Fibroblast of lung (primary cell): ENCODE measurements at places on chromosomes 1 and 21. TPM values are rescaled to one million over a fixed set of nuclear protein-coding genes. Genes with fewer than 3 reads are reported as not detected.

- H3K4me3 ChIP-seq, result no peak overlapping the region
- DNase-seq, result no peak
- H3K27me3 ChIP-seq, result no peaks in the 10 kb centered on the region
- no peak overlapping the region for H3K27ac ChIP-seq
- no peaks in the 10 kb centered on the region for H3K4me1 ChIP-seq
These were observed 303.7 kb upstream of the PLD5 start for GRCh38 chr1:242828199-242828598.

- H3K4me3 ChIP-seq, result no peak overlapping the region
- DNase-seq, result no peak
- no peaks in the 10 kb centered on the region for H3K36me3 ChIP-seq
- H3K27me3 ChIP-seq, result no peaks in the 10 kb centered on the region
These were observed 75.8 kb downstream of the OBSCN start for GRCh38 chr1:228283476-228284147.

DNA sequence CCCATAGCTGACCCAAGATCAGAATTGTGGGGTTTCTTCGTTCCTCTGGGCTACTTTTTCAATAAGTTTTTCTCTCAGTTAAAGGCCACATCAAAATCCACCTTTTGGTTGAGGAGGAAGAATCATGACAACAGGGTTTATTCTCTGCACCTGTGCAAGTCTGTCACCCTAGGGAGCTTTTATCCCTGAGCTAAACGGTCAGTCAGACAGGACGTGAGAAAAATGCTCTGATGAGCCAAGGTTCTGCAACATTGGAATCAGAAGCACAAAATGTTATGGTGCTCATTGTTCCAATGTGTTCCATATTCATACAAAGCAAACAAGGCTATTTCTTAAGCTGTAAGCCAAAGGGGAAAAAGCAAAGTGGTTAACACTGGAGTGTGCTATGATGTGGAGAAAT is 7.4 kb upstream of the ERICH3 start:
- no peak overlapping the region for H3K27ac ChIP-seq
- no peaks in the 10 kb centered on the region for H3K4me1 ChIP-seq
- no peak for DNase-seq
- H3K27me3 ChIP-seq, result no peaks in the 10 kb centered on the region

- H3K4me3 ChIP-seq, result no peak overlapping the region
- no peaks in the 10 kb centered on the region for H3K36me3 ChIP-seq
- peak; percentile 33 for DNase-seq
- H3K27ac ChIP-seq, result no peak overlapping the region
These were observed 71.0 kb downstream of the NFASC start for GRCh38 chr1:204941421-204942338.

- DNase-seq, result no peak
- H3K4me3 ChIP-seq, result no peak overlapping the region
- H3K27ac ChIP-seq, result no peak overlapping the region
- no peaks in the 10 kb centered on the region for H3K27me3 ChIP-seq
- no peaks in the 10 kb centered on the region for H3K36me3 ChIP-seq
These were observed 380.0 kb downstream of the HHIPL2 start for GRCh38 chr1:222167896-222168295.

- H3K4me3 ChIP-seq, result no peak overlapping the region
- peaks cover 2% of the 10 kb centered on the region for H3K36me3 ChIP-seq
- no peaks in the 10 kb centered on the region for H3K27me3 ChIP-seq
- no peak for DNase-seq
These were observed 21.0 kb upstream of the CPLANE2 start for GRCh38 chr1:16257968-16258367.

- H3K4me1 ChIP-seq, result no peaks in the 10 kb centered on the region
- H3K27ac ChIP-seq, result no peak overlapping the region
- no peaks in the 10 kb centered on the region for H3K36me3 ChIP-seq
These were observed 3.1 kb downstream of the C1orf162 start for GRCh38 chr1:111476761-111477309.

DNA sequence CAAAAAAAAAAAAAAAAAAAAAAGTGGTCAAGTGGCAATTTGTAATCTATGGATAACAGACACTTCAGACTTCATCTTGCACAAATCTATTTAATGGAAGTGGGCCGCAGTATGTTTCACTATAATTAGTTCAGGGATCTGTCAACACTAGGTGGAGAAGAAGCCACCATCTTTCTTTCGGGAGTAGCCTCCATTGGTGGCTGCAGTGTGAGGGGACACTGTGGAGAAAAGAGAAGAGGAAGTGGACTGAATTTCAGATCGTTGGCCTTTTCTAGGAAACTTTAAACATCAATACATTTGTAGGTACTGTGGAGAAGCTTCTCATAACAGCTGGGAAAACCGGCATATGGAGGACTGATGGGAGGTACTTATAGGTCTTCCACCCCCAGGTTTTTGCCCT is 8.0 kb upstream of the ELAPOR1 start:
- H3K4me1 ChIP-seq, result no peaks in the 10 kb centered on the region
- H3K36me3 ChIP-seq, result no peaks in the 10 kb centered on the region
- DNase-seq, result no peak
- no peak overlapping the region for H3K27ac ChIP-seq
- peaks cover 7% of the 10 kb centered on the region for H3K27me3 ChIP-seq
- H3K4me3 ChIP-seq, result no peak overlapping the region

DNA sequence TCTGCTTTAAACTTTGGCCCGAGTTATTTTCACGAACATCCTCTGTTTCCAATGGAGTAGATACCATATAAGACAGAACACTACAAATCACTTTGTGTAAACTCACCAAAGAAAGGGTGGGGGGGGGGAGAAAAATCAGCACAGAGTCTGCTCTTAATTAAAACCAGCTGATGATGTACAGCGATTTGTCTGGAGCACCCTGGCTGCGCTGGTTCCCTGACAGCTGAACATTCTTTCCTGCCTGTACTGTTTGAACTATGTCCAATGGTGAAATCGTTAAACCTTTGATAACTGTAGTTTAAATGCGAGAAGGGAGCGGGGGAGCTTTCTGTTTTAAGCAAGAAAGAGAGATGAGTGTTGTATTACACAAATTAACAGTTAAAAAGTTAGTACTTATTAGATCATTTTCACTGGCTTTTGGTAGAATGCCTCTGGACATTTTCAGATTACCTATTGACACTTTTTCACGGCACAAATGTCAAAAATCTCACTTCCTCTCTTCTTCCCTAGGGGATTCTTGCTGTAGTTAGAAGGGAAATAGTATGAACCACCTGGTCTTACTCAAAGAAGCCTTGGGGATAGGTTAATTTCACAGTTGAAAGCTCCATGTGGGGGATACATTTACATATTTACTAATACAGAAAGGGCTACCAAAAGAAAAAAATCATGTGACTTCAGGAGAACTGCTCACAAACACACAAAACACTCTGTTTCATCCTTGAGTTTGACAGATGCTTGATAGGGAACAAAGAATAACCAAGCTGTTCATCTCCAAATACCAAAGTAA is 140.2 kb upstream of the RUNX1 start:
- DNase-seq, result peak; percentile 90
- H3K27me3 ChIP-seq, result no peaks in the 10 kb centered on the region
- H3K4me3 ChIP-seq, result peak overlapping the region; percentile 0
- H3K4me1 ChIP-seq, result peaks cover 6% of the 10 kb centered on the region

- H3K27me3 ChIP-seq, result no peaks in the 10 kb centered on the region
- H3K36me3 ChIP-seq, result peaks cover 23% of the 10 kb centered on the region
- no peaks in the 10 kb centered on the region for H3K4me1 ChIP-seq
- DNase-seq, result no peak
These were observed 18.7 kb upstream of the SYT2 start for GRCh38 chr1:202728951-202729350.

- no peak for DNase-seq
- H3K27me3 ChIP-seq, result no peaks in the 10 kb centered on the region
- H3K27ac ChIP-seq, result no peak overlapping the region
- no peak overlapping the region for H3K4me3 ChIP-seq
These were observed 14.8 kb upstream of the ANGPTL7 start for GRCh38 chr1:11174261-11174942.

GRCh38 chr1:145997718-145998023 is 1.3 kb upstream of the TXNIP start:
- no peak for DNase-seq
- H3K4me1 ChIP-seq, result peaks cover 10% of the 10 kb centered on the region
- no peaks in the 10 kb centered on the region for H3K27me3 ChIP-seq
- no peak overlapping the region for H3K27ac ChIP-seq
- peaks cover 4% of the 10 kb centered on the region for H3K36me3 ChIP-seq

GRCh38 chr1:59238993-59239392 is 57.9 kb upstream of the FGGY start:
- no peak overlapping the region for H3K4me3 ChIP-seq
- no peak for DNase-seq
- H3K27me3 ChIP-seq, result no peaks in the 10 kb centered on the region
- H3K36me3 ChIP-seq, result no peaks in the 10 kb centered on the region

- no peak for DNase-seq
- H3K4me3 ChIP-seq, result no peak overlapping the region
- H3K27me3 ChIP-seq, result no peaks in the 10 kb centered on the region
- H3K36me3 ChIP-seq, result peaks cover 6% of the 10 kb centered on the region
These were observed 70.3 kb upstream of the ACTL8 start for GRCh38 chr1:17684810-17685209.

GRCh38 chr1:202572867-202573266 is 137.4 kb downstream of the SYT2 start:
- H3K36me3 ChIP-seq, result no peaks in the 10 kb centered on the region
- peaks cover 35% of the 10 kb centered on the region for H3K4me1 ChIP-seq
- no peaks in the 10 kb centered on the region for H3K27me3 ChIP-seq
- no peak for DNase-seq

- H3K36me3 ChIP-seq, result no peaks in the 10 kb centered on the region
- no peaks in the 10 kb centered on the region for H3K27me3 ChIP-seq
- no peak overlapping the region for H3K27ac ChIP-seq
- H3K4me3 ChIP-seq, result no peak overlapping the region
- DNase-seq, result no peak
- H3K4me1 ChIP-seq, result no peaks in the 10 kb centered on the region
These were observed 87.4 kb downstream of the ROR1 start for GRCh38 chr1:63861052-63861691.

DNA sequence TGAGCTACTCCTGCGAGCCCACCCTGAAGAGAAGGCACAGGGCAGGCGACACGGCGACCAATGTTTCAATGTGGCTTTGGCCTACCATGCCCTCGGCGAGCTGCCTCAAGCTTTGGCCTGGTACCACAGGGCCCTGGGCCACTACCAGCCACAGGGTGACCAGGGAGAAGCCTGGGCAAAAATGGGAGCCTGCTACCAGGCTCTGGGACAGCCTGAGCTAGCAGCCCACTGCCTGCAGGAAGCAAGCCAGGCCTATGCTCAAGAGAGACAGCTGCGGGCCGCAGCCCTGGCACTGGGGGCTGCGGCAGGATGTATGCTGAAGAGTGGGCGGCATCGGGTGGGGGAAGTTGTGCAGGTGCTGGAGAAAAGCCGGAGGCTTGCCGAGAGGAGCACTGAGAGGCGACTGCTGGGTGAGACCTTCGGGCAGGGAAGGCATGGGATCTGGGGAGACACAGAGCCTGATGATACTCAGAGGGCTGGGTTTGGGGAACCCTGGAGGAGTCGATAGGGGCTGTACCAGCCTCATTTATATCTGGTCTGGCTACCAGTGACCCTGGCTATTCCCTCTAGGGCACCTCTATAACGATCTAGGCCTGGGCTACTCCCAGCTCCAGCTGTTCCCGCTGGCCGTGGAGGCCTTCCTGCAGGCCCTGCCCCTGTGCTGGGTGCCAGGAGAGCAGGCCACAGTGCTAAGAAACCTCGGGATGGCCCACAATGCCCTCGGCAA is 2.3 kb downstream of the TTC24 start:
- no peak overlapping the region for H3K27ac ChIP-seq
- H3K4me3 ChIP-seq, result no peak overlapping the region
- H3K27me3 ChIP-seq, result peaks cover 4% of the 10 kb centered on the region
- no peaks in the 10 kb centered on the region for H3K36me3 ChIP-seq

- H3K4me3 ChIP-seq, result no peak overlapping the region
- no peak overlapping the region for H3K27ac ChIP-seq
- H3K4me1 ChIP-seq, result no peaks in the 10 kb centered on the region
These were observed 111.4 kb downstream of the ZP4 start for GRCh38 chr1:237779356-237779755.

DNA sequence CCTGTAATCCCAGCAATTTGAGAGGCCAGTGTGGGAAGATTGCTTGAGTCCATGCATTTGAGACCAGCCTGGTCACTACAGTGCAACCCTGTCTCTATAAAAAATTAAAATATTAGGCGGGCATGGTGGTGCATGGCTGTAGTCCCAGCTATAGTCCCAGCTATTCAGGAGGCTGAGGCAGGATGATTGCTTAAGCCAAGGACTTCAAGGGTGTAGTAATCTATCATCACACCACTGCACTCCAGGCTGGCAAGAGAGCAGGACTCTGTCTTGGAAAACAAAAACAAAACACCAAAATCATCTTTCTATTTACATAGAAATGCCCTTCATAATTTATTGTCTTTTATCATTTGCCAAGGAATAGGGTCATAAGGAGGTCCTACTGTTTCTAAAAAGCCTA is 1274.1 kb upstream of the NCAM2 start:
- DNase-seq, result no peak
- H3K4me3 ChIP-seq, result no peak overlapping the region
- no peak overlapping the region for H3K27ac ChIP-seq
- no peaks in the 10 kb centered on the region for H3K4me1 ChIP-seq

DNA sequence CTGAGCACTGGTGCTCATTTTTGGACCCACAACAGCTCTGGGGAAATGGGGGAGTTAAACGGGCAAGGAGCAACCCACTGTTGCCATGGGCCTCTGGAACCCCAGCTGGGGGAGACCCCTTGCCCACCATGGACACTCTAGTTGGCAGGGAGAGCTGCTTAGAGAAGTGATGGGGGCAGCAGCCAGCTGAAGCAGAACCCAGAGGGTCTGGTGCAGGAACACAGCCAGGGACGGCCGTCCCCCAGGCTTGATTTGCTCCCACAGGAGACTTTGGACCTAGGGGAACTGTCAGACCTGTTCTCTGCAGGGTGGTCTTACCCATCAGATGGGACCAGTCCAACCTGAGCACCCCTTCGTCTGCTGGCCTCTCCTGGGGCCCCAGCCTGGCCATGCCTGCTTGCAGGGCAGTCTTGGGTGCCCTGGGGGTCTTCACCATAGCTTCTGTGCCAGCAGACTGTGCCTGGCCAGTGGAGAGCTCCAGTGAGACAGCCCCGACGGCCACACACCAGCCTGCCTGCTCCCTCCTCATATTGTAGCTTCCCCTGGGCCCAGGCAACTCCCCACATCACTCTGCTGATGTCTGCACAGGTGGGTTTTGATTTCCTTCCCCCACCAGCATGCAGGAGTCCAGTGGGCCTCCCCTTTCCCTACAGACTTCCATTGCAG is 11.3 kb downstream of the SPATC1L start:
- no peaks in the 10 kb centered on the region for H3K36me3 ChIP-seq
- no peak overlapping the region for H3K27ac ChIP-seq
- H3K4me3 ChIP-seq, result no peak overlapping the region
- H3K27me3 ChIP-seq, result no peaks in the 10 kb centered on the region

Gene AMY2A
- total RNA-seq, result not detected in 2 replicates

Gene MTF1
- total RNA-seq, result 3.1 and 4.5 TPM in 2 replicates

Gene CLCA1
- not detected in 2 replicates for total RNA-seq

Gene VTCN1
- under 0.01 TPM in 1 of 2 replicates, not detected in the other for total RNA-seq

Gene CAMK1G
- 0.77 and 1.7 TPM in 2 replicates for total RNA-seq

Gene RPE65
- not detected in 2 replicates for total RNA-seq

Gene ST6GALNAC5
- total RNA-seq, result 0.83 and 1.3 TPM in 2 replicates

Gene ATP1A4
- total RNA-seq, result 0.26 TPM in 1 of 2 replicates, not detected in the other

Gene VWA5B1
- not detected in 2 replicates for total RNA-seq

Gene GBP6
- under 0.01 TPM in 1 of 2 replicates, not detected in the other for total RNA-seq

Gene LEFTY1
- 0.26 TPM in 1 of 2 replicates, not detected in the other for total RNA-seq
